ENCODE measurements at places on chromosomes 3 and 15.

DNA sequence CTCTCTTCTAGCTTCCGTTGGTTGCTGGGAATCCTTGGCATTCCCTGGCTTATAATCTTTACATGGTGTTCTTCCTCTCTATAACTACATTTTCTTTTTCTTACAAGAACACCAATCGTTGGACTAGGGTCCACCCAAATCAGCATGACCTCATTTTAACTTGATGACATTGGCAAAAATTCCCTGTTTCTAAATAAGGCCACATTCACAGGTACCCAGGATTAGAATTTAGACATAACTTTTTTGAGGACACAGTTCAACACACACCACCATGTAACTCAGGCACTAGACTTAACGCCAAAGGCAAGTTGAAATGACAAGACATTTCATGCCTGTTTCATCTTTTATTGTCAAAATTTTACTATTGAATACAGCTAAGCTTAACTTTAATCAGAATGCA, 93.0 kb downstream of the NECTIN3 start:
- DNase-seq = no peak

GRCh38 chr3:73448761-73449301, 175.9 kb downstream of the PDZRN3 start:
- DNase-seq = no peak

DNA sequence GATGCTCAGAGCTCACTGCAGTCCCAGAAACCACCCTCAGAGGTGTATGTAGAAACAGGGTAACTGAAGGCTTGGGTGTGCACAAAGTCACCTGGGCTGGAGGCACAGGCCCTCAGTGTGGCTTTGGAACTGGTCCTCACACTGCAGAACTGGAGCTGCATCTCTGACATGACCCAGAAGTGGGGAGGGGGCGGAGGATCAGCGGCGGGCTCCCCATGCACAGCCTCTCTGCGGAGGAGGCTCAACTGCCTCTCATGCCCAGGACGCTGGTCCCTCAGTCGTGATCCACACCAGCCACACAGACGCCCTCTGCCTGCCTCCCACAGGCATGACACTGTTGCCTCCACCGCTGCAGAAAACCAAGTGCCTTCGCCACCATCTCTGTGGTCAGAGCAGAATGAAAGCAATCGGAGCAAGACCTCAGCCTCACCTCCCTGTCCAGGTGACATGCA, 73.7 kb downstream of the TM2D3 start:
- no peak for DNase-seq

GRCh38 chr3:32296251-32297204, 58.0 kb downstream of the CMTM8 start:
- DNase-seq = peak; percentile 55

DNA sequence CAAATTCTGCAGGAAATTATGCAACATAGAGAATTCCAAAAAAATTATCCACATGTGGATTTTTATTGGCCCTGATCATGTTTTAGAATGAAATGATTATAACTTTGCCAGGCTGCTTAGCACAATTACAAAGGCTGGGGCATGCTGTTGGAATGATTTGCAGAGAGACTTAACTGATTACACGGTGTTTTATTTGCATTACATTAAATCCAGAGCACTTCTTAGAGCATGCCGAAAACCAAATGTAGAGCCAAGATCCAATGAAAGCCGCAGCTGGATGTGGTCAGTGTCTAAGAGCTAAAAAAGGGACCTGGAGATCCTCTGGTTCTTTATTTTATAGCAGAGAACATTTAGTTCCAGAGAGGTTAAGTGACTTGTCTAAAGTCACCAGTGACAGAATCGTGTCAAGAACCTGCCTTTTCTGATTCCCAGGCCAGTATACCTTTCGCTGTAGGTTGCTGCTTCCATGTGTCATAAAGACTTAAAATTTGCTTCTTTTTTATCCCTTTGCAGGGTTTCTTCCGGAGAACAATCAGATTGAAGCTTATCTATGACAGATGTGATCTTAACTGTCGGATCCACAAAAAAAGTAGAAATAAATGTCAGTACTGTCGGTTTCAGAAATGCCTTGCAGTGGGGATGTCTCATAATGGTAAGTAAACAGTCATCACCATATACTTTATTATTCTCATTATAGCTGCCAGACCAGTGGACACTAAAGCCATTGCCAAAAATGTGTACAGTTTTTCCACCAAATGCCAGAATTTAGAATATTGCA, 92.0 kb upstream of the TSEN2 start:
- no peak for DNase-seq

GRCh38 chr3:16079519-16079918, 95.0 kb upstream of the GALNT15 start:
- DNase-seq = peak; percentile 58

- DNase-seq = no peak
These were observed 118.8 kb downstream of the UNC13C start for GRCh38 chr15:54097019-54097418.
